Vagina (tissue), 2 donors: ENCODE measurements at places on chromosomes 7 and 10.
A peak's percentile ranks its signal among the peaks of the same experiment; 100 is the strongest.

GRCh38 chr10:72334825-72335393 lies 19.8 kb downstream of the DNAJB12 start:
- peaks cover 67% of the 10 kb centered on the region for H3K4me1 ChIP-seq
- peaks cover 26% of the 10 kb centered on the region for H3K36me3 ChIP-seq
- H3K4me3 ChIP-seq: no peak overlapping the region
- peak; percentile 98 for DNase-seq
- peak overlapping the region; percentile 75 for H3K27ac ChIP-seq

GRCh38 chr10:120732067-120732466 lies 119.1 kb upstream of the WDR11 start:
- no peak overlapping the region for H3K4me3 ChIP-seq
- DNase-seq: no peak
- no peak overlapping the region for H3K27ac ChIP-seq
- no peaks in the 10 kb centered on the region for H3K27me3 ChIP-seq
- H3K4me1 ChIP-seq: no peaks in the 10 kb centered on the region
- no peaks in the 10 kb centered on the region for H3K36me3 ChIP-seq

GRCh38 chr7:79063019-79063698 lies 390.3 kb downstream of the MAGI2 start:
- H3K4me3 ChIP-seq: no peak overlapping the region
- H3K36me3 ChIP-seq: no peaks in the 10 kb centered on the region
- no peaks in the 10 kb centered on the region for H3K27me3 ChIP-seq
- no peak for DNase-seq
- no peak overlapping the region for H3K27ac ChIP-seq

DNA sequence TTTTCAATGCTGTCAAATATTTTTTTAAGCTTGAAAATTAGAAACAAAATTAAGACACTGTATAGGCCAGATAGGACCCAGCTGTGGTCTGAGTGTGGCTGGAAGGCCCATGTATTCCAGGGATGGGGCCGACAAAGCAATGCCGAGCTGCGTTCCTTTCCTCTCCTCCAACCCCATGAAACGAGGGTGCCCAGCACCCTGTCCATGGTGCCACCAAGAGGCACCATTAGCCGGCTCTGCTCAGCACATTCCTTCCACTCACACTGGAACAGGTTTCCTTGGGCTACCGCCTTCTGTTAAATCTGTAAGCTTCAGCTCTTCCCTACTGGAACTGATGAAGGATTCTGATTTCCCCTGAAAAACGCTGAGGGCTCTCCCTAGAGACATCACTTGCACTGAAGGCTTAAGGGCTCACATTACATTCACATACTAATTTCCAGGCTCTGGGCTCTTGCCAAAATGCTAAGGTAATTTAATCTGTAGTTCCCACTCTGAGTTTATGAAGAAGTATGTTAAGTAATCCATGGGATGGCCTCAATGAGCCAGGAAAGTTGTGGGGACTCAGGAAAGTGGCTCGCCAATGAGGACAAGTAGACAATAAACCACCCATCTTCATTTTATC lies 73.7 kb upstream of the CAMK2B start:
- no peaks in the 10 kb centered on the region for H3K4me1 ChIP-seq
- peak; percentile 37 for DNase-seq
- H3K4me3 ChIP-seq: no peak overlapping the region
- H3K27me3 ChIP-seq: no peaks in the 10 kb centered on the region

GRCh38 chr7:8637322-8637721 lies 203.9 kb downstream of the NXPH1 start:
- H3K4me1 ChIP-seq: no peaks in the 10 kb centered on the region
- no peak for DNase-seq
- no peak overlapping the region for H3K27ac ChIP-seq
- no peaks in the 10 kb centered on the region for H3K36me3 ChIP-seq

GRCh38 chr10:98361131-98362025 lies 53.6 kb downstream of the PYROXD2 start:
- no peak overlapping the region for H3K4me3 ChIP-seq
- H3K27me3 ChIP-seq: no peaks in the 10 kb centered on the region
- no peaks in the 10 kb centered on the region for H3K36me3 ChIP-seq
- peaks cover 20% of the 10 kb centered on the region for H3K4me1 ChIP-seq
- DNase-seq: peak; percentile 97
- H3K27ac ChIP-seq: peak overlapping the region; percentile 61
